ENCODE measurements at places on chromosomes 3 and 15. TPM values are rescaled to one million over a fixed set of nuclear protein-coding genes. Genes with fewer than 3 reads are reported as not detected.

Gene PLA2G4E
- total RNA-seq: not detected

Gene HPS3
- total RNA-seq: 33.4 TPM

- DNase-seq: no peak
Measured at GRCh38 chr3:66582721-66583423, 82.0 kb upstream of the LRIG1 start.

DNA sequence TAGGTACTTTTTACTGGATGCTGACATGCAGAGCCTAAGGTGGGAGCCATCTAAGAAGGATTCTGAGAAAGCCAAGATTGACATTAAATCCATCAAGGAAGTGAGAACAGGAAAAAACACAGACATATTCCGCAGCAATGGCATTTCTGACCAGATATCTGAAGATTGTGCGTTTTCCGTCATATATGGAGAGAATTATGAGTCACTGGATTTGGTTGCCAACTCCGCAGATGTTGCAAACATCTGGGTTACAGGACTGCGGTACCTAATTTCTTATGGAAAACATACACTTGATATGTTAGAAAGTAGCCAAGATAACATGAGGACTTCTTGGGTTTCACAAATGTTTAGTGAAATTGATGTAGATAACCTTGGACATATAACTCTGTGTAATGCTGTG, 125.1 kb downstream of the PLCL2 start:
- DNase-seq: peak; percentile 24

- DNase-seq: no peak
Measured at GRCh38 chr15:83066034-83066733, 868 bp downstream of the BTBD1 start.

- DNase-seq: no peak
Measured at GRCh38 chr15:99441871-99442251, 123.9 kb upstream of the MEF2A start.

- DNase-seq: no peak
Measured at GRCh38 chr15:57251308-57251707, 125.0 kb upstream of the CGNL1 start.

DNA sequence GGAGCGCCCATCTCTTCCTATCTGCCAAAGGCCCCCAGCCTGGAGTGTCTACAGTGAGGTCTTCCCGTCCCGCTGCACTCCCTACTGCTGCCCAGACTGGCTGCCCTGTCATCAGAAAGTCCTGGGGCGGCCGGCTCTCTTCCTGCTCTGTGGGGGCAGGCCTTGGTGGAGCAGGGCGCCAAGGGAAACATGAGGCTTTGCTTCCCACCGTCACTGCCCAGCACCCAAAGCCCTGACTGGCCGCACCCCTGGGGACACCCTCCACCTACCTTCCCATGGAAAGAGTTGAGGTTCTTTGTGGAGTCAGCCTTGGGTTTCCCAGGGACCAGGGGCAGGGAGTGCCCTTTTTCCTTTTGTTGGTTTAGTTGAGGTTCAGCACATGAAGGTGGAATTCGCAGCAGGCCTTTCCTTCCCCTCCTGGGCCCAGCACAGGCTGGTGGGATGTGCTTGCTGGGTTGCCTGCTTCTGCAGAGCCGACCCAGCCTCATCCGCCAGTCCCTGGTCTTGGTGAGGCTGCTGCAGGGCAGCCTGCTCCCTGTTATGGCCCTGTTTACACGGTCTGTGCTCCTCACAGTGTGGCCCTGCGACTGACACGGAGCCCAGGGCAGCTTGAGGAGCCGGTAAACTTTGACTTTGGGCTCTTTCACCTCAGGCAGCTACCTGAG, 51.8 kb upstream of the PLXNA1 start:
- no peak for DNase-seq

GRCh38 chr3:48625600-48625999, 4.0 kb upstream of the TMEM89 start:
- DNase-seq: no peak

Gene ZNF620
- total RNA-seq: 1.3 TPM

Gene CCR9
- total RNA-seq: not detected

Gene SCN11A
- under 0.01 TPM for total RNA-seq

- DNase-seq: no peak
Measured at GRCh38 chr15:74549816-74550215, 8.8 kb downstream of the ARID3B start.

Gene SAMD7
- not detected for total RNA-seq

GRCh38 chr3:61733876-61734275, 172.5 kb downstream of the PTPRG start:
- no peak for DNase-seq

- DNase-seq: no peak
Measured at GRCh38 chr3:66606868-66607267, 106.0 kb upstream of the LRIG1 start.

Gene CNTN3
- total RNA-seq: 8.3 TPM

GRCh38 chr3:42262525-42262924, 3.5 kb downstream of the CCK start:
- peak; percentile 90 for DNase-seq
